ENCODE measurements at places on chromosomes 13 and 19.

DNA sequence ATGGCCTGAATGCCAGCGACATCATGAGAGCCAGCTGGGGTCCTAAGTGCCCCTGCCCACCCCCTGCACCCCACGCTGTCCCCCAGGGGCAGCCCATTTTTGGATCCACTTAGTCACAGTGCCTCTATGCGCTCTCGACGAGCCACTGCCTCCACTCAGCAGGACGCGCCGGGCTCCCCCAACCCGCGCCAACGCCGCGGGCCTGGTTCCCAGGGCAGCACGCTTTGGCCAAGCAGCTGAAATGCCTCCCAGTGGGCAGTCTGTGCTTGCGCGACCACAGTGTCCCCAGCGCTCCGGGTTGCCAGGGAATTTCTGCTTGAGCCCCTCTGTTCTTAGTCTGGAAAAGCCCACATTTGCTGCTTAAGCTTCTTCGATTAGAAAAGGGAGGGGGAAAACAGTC is 39.4 kb downstream of the TMED1 start:
- no peak for DNase-seq

GRCh38 chr19:18768046-18768771 is 22.9 kb downstream of the COMP start:
- no peak for DNase-seq

DNA sequence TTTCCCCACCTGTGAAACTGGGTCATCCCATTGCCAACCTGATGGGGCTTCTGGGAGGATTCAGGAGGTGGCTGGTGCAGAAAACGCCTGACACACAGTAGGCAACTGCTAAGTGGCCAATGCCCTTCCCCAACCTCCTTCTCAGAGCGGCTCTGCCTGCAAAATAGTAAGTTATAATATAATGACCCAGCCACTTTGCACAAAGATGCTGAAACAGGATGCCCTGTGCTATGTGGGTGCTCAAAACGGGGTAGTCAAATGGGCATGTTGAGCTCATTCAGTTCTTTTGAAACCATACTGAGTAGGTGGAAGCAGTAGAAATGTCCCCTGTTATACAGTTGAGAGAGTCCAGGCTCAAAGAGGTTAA is 507 bp downstream of the MARCHF2 start:
- DNase-seq: no peak

GRCh38 chr19:8307965-8308866 is at the start of gene CD320:
CD320 (minus strand) TSS chr19:8308358; CDS start chr19:8308290, 68 bp downstream.
- peak; percentile 87 for DNase-seq

DNA sequence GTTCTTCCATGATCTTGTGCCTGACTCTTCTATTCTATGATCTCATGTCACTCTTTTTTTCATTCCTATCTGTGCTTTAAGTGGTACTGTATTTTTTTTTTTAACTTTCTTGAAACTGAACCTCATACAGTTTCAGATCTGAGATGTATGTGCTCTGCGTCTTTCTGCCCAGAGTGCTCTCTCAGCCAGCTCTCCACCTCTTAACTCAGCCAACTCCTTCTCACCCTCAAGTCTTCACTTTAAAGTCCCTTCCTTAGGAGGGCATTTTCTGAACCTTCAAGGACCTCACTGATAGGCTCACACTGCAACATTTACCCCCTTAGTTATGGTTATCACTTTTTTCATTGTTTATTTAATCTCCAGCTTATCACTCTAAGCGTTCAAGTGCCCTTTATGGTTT is 158.7 kb downstream of the IRS2 start:
- DNase-seq: no peak

- DNase-seq: no peak
These were observed 3.0 kb downstream of the ENOX1 start for GRCh38 chr13:43783820-43784219.

- no peak for DNase-seq
These were observed 98.5 kb upstream of the SOX1 start for GRCh38 chr13:111968336-111969010.

DNA sequence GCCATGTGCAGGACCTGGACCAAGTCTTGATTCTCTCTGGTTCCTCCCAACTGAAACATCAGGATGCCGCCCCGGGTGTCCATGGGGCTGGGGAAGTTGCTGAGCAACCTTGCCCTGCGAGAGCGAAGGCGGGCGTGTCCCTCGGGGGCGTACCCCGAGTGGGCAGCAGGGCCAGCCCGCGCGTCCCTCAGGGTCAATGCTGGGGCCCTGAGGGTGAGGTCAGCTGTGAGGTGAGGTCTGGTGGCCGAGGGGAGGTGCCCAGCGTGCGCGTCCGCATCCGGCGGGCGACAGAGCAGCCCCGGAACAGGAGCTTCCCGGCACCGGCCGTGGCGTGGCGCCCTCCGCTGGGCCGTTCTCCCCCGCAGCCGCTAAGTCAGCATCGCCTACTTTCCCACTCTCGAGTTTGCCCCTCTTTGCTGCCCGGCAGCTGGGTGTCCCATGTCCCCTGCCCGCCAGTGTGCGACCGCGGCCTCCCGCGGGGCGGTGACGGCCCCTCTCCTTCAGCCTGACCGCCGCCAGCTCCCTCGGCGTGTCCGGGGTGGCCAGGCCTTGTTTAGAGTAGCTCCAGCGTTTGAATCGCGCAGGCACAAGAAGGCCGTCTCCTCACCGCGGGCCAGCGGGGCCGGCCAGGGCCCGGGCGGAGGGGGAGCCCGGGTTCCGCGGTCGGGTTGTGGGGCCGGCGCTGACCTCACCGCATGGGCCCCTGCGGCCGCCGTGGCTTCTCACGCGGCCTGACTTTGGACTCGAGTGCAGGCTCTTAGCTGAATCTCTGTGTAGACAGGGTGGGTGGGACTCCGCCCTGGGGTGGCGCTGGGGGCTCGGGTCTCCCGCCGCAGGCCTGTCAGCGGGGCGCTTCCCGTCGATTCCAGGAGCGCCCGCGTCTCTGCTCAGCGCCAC is 33.0 kb downstream of the GJA3 start:
- DNase-seq: no peak

DNA sequence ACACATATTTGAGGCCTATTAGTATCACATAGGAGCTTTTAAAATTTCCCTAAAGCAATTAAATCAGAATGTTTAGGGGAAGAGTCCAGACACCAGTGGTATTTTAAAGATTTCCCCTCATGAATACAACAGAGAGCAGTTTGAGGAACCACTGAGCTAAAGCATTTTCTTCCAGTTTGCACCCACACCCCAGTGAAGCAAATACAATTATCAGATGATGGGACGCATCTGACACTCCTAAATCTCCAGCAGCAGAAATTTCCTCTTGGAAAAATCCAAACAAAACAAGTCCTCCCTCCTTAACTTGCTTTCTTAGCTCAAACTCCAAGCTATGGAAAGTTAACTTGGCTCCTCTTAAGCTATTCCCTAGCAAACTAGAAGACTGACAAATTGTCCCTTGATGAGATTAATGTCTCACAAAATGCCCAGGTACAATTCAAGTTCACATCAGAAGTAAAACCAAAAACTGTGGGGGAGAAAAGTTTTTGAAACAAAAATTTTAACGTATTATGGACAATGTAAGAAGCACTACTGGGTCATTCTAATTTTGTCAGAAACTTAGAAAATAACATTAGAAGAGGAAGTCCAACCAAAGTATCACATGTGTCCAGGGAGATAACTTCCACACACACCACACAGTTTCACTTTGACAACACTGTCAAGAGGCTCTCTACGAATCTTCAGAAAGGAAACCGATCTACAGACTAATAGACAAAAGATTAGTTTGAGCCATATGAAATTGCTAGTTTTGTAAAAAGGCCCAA is 74.1 kb downstream of the ABCC4 start:
- DNase-seq: no peak

- DNase-seq: no peak
These were observed 3.6 kb downstream of the LRRC25 start for GRCh38 chr19:18393836-18394235.

DNA sequence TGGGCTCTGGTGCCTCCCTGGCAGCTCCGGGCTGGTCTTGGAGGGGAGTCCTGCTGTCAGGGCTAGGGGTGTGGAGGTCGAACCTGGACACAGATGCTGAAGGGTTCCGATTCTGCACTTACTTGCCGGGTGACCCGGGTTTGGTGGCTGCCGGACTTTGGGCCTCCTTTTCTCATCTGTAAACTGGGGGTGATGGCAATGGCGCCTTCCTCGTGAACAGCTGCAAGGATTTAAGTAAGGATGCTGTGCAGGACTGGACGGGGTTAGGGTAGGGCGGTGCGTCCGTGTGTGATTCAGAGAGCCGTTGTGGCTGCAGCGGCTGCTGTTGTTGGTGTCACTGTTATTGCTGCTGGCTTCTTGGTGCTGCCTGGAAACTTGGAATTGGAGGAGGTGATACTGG is 2.4 kb downstream of the HPN start:
- DNase-seq: no peak

GRCh38 chr13:109400624-109401257 is 385.6 kb downstream of the IRS2 start:
- no peak for DNase-seq

GRCh38 chr19:29705706-29706105 is 9.4 kb downstream of the C19orf12 start:
- no peak for DNase-seq

DNA sequence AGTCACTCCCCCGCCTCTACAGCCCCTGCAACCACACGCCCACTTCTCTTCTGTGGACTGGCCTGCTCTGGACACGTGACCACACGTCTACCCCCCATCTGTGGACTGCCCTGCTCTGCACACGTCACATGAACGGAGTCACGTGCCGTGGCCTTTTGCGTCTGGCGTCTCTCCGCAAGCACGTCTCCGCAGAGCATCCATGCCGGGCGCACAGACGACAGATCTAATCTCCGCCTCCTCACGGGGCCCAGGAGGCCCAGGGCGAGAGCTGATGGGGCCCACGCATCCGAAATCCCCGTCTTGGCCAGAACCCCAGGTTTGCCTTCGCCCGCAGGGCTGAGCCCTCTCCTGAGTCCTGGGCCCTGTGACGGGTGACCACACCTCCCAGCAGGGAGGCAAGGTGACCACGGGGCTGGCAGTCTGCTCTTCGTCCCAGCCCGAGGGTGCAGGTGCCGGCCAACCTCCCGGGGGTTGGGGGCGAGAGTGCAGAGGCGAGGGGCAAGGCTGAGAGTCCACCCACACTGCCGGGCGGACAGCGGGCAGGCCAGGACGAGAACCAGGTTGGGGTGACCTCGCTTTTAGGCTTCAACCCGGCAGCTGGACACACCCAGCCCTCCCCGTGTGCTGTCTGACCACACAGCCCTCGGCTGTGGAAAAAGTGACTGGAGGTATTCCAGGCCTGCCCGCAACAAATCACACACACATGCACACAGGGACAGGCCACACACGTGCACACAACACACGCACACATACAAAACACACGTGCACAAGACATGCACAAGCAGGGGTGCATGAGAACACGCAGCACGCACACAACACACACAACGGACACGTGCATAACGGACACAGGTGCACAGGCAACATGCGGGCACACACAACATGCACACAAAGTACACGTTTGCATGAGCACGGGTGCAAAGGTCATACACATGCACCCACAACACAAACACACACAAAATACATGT is 3.9 kb downstream of the SBNO2 start:
- no peak for DNase-seq

GRCh38 chr19:30878495-30878894 is 470.7 kb downstream of the TSHZ3 start:
- no peak for DNase-seq
